Astrocyte (in vitro differentiated cells and primary cell): ENCODE measurements at places on chromosomes 13 and 19. TPM values are rescaled to one million over a fixed set of nuclear protein-coding genes. Genes with fewer than 3 reads are reported as not detected.
A peak's percentile ranks its signal among the peaks of the same experiment; 100 is the strongest.

DNA sequence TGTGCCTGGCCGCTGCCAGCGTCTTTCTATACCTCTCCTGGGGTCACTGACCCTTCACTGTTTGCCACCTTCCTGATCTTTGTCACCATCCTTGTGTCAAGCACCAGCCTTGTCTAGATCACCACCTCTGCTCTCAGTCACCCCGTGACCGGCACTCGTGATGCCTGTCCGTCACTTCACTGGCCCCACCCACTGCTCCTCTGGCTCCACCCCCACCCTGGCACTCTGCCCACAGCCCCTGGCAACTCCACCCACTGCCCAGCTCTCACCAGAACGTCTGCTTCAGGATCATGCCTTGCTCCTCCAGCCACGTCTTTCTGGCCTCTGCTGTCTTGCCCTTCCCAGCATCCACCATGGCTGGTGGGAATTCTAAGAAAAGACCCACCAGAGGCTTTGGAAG lies 24.8 kb upstream of the PLA2G4C start:
- H3K4me3 ChIP-seq, result no peak overlapping the region
- H3K36me3 ChIP-seq, result peaks cover 3% of the 10 kb centered on the region
- no peak overlapping the region for H3K27ac ChIP-seq
- DNase-seq, result no peak
- H3K4me1 ChIP-seq, result no peaks in the 10 kb centered on the region

- no peak for DNase-seq
- H3K27me3 ChIP-seq, result no peaks in the 10 kb centered on the region
- no peak overlapping the region for H3K4me3 ChIP-seq
- no peaks in the 10 kb centered on the region for H3K4me1 ChIP-seq
These were observed 43.2 kb downstream of the ZNF331 start for GRCh38 chr19:53580871-53581835.

GRCh38 chr19:31178833-31179470 lies 170.3 kb downstream of the TSHZ3 start:
- DNase-seq, result no peak
- H3K4me3 ChIP-seq, result no peak overlapping the region
- H3K4me1 ChIP-seq, result no peaks in the 10 kb centered on the region
- H3K27ac ChIP-seq, result no peak overlapping the region
- no peaks in the 10 kb centered on the region for H3K27me3 ChIP-seq
- H3K36me3 ChIP-seq, result no peaks in the 10 kb centered on the region

DNA sequence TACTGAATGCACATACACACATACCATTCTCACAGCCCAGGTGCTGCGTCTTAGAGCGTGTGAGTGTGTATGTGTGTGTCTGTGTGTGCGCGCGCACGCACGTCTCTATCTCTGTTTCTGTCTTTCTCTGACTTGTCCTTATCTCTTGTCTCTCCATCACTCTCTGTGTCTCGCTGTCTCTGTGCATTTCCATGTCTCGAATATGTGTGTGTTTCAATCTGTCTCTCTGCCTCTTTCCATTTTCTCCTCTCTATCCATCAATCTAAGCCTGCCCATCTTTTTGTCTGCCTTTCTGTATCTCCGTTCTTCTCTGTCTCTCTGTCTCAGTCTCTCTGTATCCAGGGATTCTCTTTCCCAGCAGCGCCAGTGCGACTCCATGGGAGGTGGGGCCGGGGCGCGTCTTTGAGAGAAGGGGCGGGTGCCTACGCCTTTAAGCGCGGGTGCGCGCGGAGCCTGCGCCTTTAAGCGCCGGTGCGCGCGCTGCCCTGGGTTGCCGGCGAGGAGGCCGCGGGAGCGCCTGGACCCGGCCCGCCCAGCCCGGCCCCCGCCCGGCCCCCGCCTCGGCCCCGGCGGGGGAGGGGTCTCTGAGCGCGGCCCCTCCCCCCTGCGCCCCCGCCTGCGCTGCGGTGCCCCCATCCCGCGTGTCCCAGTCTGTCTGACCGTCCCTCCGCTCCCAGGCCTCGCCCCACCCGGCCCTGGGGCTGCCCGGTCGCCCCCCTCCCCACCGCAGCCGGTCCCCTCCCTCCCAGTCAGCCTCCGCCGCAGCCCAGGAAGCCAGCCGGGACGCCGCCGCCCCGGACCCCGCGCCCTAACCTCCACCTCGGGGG lies at the start of gene LRFN3:
LRFN3 (plus strand) TSS at position 464 of the 827 bp plus-strand sequence. CDS start 3,052 bp downstream, outside the sequence.
- peak; percentile 52 for DNase-seq
- H3K4me3 ChIP-seq, result peak within 1 kb of the TSS; percentile 75
- H3K4me1 ChIP-seq, result peaks cover 25% of the 10 kb centered on the region
- H3K27me3 ChIP-seq, result no peaks in the 10 kb centered on the region
- no peak within 1 kb of the TSS for H3K27ac ChIP-seq

GRCh38 chr13:38763446-38764381 lies 76.8 kb downstream of the FREM2 start:
- H3K4me1 ChIP-seq, result no peaks in the 10 kb centered on the region
- peak; percentile 29 for DNase-seq
- no peak overlapping the region for H3K4me3 ChIP-seq

DNA sequence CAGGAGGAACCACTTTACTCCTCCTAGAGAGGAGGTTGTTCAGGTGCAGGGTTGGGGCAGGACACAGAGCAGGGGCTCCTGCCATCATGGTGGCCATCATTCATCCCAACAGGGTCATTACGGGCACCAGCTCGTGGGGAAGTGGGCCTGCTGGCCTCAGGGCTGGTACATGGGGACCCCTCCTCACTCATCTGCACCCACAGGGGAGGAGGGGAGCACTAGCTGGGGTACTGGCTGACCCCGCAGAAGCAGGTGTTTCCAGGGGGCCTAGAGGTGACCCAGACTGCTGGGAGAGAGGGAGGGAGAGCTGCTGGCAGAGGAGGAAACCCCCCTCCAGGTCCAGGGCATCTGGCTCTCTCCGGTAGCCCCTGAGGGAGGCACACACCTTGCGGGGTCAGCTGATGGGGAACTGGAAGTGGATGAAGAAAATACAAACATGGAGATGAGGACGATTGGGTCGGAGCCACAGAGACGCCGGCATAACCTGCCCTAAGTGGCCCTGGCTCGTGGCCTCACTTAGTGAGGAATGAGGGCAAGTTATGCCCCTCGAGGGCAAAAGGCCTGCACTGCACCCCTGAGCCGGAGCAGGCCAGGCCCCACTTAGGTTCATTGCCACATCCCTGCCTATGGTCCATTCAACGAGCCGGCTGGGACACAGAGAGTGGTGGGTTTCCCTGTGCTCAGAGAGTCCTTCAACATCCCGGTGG lies 76.2 kb downstream of the SOX1 start:
- DNase-seq, result no peak
- no peak overlapping the region for H3K4me3 ChIP-seq
- H3K4me1 ChIP-seq, result no peaks in the 10 kb centered on the region
- no peak overlapping the region for H3K27ac ChIP-seq
- H3K36me3 ChIP-seq, result no peaks in the 10 kb centered on the region

DNA sequence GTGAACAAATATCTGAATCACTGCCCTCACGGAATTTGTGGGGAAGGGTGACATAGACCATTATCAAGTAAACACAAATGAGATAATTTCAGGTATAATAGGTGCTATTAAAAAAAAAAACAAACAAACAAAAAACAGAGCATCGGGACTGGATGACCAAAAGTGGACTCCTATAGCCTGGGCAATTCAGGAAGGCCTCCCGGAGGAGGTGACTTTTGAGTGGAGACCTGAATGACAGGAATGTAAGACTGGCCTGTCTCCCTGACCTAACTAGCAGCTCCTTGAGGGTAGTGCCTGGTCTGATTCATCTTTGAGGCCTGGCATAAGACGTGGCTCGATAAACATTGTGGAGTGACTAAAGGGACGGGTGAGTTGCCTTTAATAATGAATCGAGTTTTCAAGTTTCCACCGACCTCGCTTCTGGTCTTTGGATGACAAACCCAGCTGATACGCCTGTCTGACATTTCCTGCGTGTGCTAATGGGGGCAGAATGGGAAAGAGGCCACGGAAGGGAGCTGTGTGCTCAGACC lies 6.8 kb downstream of the KLK10 start:
- H3K4me3 ChIP-seq, result no peak overlapping the region
- H3K4me1 ChIP-seq, result no peaks in the 10 kb centered on the region
- H3K27ac ChIP-seq, result no peak overlapping the region
- no peak for DNase-seq
- H3K36me3 ChIP-seq, result no peaks in the 10 kb centered on the region

- no peaks in the 10 kb centered on the region for H3K36me3 ChIP-seq
- no peak overlapping the region for H3K27ac ChIP-seq
- peaks cover 9% of the 10 kb centered on the region for H3K27me3 ChIP-seq
- peaks cover 11% of the 10 kb centered on the region for H3K4me1 ChIP-seq
These were observed 3.7 kb downstream of the TNFSF9 start for GRCh38 chr19:6534451-6535093.

- H3K36me3 ChIP-seq, result no peaks in the 10 kb centered on the region
- peaks cover 64% of the 10 kb centered on the region for H3K27me3 ChIP-seq
- no peaks in the 10 kb centered on the region for H3K4me1 ChIP-seq
- no peak overlapping the region for H3K27ac ChIP-seq
These were observed 21.9 kb downstream of the IGFL1 start for GRCh38 chr19:46251416-46251815.

DNA sequence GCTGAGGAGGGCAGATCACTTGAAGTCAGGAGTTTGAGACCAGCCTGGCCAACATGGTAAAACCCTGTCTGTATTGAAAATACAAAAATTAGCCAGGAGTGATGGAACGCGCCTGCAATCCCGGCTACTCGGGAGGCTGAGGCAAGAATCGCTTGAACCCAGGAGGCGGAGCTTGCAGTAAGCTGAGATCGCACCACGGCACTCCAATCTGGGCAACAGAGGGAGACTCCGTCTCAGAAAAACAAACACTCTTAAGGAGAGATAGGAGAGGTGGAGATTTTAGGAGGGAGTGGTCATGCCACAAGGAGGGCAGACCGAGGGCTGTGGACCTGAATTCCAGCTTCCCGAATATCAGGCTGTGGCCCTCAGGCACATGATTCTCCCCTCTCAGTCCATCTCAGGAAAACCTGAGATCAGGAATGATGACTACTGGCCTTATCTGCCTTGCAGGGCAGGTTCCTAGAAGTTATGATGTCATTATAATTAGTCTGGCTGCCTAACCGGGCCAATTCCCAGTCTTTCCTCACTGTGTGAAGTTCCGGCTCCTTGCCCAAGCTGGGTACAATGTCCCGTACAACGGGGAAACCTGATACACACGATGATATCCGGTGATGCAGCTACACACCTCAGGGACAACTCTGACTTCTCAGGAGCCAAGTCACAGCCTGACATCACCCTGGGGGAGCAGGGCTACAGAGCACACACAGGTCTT lies 2.5 kb downstream of the SLC35E1 start:
- peak overlapping the region; percentile 16 for H3K27ac ChIP-seq
- peaks cover 22% of the 10 kb centered on the region for H3K4me1 ChIP-seq
- H3K4me3 ChIP-seq, result no peak overlapping the region

Gene EXOC3L2
- total RNA-seq, result 0.61 and 0.87 TPM in 2 replicates
